Osteocyte (in vitro differentiated cells): ENCODE measurements at places on chromosomes 13 and 19. TPM values are rescaled to one million over a fixed set of nuclear protein-coding genes. Genes with fewer than 3 reads are reported as not detected.

GRCh38 chr13:46041419-46041839 lies 11.1 kb downstream of the ZC3H13 start:
- no peak for DNase-seq

The CEACAM1 gene
- not detected in 2 replicates for total RNA-seq

GRCh38 chr19:2271234-2272103 lies 10.5 kb downstream of the PEAK3 start:
- DNase-seq: no peak

- no peak for DNase-seq
These were observed 83.1 kb downstream of the ALOX5AP start for GRCh38 chr13:30818323-30818960.

DNA sequence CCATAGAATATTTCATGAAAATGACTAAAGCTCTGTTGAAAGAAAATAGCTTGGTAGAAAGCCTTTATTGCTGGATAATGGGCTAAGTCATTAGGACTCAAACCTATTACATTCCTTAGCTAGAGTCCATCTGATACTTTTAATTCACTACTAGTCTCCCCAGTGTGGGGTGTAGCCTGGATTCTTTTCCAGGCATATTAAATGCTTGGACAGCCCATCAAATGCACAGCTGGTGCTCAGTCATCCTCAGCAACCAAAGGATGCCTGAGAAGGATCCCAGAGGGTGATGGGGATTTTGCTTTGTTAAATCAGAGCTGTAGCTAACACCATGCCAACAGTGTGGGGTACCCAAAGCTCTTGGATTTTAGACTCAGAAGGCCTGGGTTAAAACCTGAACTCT lies 153.5 kb downstream of the DLEU7 start:
- no peak for DNase-seq

DNA sequence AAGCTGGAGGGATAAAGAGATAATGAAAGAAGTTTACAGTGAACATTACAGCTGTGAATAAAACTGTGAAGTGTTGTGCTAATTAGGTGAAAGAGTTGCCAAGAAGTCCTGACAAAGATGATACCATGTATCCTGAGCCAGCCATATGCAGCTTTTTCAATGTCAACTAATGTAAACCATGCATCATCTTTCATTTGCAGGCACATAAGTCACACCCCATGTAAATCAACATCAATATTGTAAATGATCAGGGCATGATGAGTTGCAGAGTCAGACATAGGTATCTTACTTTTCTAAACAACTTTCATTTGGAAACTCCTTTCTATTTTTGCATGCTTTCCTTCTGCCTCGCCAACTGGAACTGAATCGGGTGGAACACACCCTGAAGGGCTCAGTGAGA lies 569.1 kb downstream of the TBC1D4 start:
- no peak for DNase-seq

The CYSLTR2 gene
- not detected in 2 replicates for total RNA-seq

The CEACAM6 gene
- total RNA-seq: not detected in 2 replicates

DNA sequence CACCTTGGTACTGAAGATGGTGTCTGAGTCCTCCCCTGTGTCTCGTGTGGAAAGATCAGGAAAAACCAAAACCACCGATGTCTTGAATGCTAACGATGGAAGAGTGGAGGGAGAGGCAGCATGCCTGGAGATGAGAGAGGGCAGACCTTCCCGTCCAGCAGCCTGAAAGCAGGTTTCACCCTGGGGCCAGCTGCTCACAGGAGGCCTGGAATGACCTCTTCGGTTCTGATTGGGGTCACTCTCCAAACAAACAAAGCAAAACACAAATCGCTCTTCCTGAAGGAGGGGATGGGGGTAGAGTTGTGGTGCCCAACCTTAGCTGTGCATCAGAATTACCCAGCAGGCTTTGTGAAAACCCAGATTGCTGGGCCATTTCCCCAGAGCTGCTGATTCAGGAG lies 142.3 kb upstream of the SOX1 start:
- no peak for DNase-seq

The GFY gene
- total RNA-seq: not detected in 2 replicates

GRCh38 chr13:27830010-27830409 lies 37.7 kb downstream of the GSX1 start:
- peak; percentile 88 for DNase-seq

The SMIM17 gene
- 0.32 and 0.57 TPM in 2 replicates for total RNA-seq

GRCh38 chr13:109151255-109151654 lies 521.8 kb downstream of the MYO16 start:
- no peak for DNase-seq

The VSIG10L gene
- total RNA-seq: 3.5 TPM in 2 replicates

DNA sequence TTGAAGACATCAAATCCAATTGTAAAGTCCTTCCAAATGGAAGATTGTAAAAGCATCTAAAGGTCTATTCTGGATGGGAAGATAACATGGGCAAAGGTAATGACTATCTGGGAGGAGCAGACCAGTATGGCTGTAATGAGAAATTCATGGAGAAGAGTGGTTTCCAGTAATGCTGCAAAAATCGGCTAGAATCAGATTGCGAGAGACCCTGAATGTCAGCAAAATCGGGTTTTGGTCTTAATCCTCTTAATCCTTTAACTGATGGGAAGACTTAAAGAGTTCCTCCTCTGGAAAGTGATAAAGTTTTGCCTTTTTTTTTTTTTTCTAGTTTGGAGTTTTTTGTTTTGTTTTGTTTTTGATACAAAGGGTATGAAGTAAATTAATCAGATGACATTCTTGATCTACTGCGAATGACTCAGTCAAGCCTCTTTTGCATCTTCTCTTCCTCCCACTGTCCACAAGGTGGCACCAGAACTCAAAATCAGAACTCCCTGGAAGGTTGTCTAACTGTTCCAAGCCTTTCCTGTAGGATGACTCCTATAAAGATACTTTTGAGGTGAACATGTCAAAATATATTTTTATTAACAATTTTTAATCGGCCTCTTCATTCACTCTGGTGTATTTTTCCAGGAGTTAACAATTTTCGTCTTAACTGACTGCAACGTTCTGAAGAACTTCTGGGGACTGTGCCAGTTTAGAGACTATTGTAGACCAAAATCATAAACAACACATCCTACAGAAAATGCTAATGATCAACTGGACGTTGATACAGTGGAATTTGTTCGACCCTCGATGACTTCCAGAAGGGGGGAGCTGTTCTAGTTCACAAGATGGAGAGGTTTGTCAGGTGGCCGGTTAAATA lies 213.3 kb upstream of the MIR17HG start:
- no peak for DNase-seq

DNA sequence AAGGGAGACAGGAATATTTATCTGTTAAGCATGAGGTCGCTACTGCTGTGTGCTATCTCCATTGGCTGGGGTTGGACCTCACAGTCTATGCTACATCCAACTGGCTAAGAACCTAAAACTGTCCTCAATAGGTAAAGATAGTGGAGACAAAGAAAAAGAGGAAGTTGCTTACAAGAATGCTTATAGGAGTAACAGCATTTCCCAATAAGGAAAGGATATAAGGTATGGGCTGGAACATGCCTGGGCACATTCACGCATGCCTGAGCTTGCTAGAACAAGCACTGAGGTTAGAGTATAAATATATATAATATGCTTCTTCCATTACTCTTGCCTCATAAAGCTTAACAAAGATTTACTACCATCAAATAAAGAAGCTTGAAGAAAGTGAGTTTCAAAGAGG lies 47.9 kb upstream of the CEACAM21 start:
- DNase-seq: no peak

DNA sequence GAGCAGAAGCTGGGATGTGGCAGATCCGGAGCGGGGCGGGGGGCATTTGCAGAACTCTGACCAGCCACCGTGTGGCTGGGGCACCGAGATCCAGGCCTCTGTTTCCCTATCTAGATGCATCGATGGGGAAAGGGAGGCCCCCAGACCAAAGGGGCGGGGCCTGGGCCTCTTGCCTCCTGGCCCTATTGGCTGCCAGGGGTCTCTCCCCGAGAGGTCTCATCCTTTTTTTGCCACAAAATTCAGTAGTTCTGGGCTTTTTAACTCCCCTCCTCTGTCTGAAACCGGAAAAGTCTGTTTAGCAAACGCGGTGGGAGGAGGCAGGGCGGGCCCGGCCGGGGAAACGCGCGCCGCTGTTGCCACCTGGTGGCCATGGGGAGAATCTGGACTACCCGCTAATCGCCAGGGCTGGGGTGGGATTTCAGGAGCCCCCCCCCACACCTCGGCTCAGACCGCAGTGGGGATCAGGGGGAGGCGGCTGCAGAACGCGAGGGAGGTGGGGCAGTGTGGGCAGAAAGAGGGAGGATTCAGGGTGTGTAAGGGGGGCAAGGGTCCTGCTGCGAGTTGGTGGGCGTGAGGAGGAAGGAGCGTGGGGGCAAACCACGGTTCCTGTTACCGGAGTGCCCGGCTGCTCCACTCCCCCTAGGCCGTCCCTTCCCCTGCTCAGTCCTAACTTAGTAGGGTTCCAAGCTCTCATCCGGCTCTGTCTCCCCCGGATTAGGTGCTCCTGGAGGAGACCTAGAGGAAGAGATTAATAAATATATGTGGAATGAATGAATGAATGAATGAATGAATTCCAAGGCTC lies 28.3 kb downstream of the IL12RB1 start:
- peak; percentile 94 for DNase-seq

The MEF2B gene
- 1.2 and 1.6 TPM in 2 replicates for total RNA-seq

The C19orf38 gene
- total RNA-seq: 0.27 TPM in 1 of 2 replicates, not detected in the other

GRCh38 chr19:7701654-7702457 lies at the start of gene FCER2:
Gene FCER2 (minus strand): TSS chr19:7702131. CDS start chr19:7699760, 2,371 bp downstream.
- DNase-seq: no peak

The PCDH20 gene
- 0.47 and 0.70 TPM in 2 replicates for total RNA-seq

The CYP2A6 gene
- total RNA-seq: not detected in 2 replicates

- DNase-seq: no peak
These were observed 10.3 kb upstream of the PAK4 start for GRCh38 chr19:39115105-39115847.

GRCh38 chr19:7355151-7355820 lies 6.5 kb downstream of the ARHGEF18 start:
- DNase-seq: no peak

- DNase-seq: no peak
These were observed 6.9 kb downstream of the FBN3 start for GRCh38 chr19:8142513-8142900.

GRCh38 chr13:41562541-41563178 lies 105.3 kb downstream of the RGCC start:
- DNase-seq: no peak

DNA sequence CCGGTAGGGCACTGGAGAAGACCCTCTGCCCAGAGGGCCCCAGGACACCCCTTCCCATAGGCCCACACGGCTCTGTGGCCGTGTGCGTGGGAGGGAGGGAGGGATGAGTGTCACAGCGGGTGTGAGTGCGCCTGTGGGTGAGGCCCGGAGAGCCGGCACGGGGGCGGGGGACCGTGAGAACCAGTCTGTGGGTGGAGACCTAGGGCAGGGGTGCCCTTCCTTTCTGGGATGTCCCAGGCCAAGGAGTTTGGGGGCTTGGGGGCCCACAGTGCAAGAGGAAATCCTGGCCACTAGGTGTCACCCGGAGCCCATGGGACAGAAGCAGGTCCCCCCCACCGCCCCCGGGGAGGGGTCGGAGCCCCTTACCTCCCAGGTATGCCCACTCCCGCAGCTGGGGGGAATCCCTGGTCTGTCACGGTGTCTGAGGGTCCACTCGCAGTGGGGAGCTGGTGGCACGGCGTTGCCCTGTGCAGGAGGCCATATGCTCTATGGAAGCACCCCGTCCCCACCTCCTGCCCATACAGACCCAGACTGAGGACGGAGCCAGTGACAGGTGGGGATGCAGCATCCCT lies 16.0 kb upstream of the SLC7A10 start:
- no peak for DNase-seq

- DNase-seq: no peak
These were observed 1.1 kb downstream of the MAB21L1 start for GRCh38 chr13:35475212-35475959.

GRCh38 chr19:46761418-46761831 lies 15.2 kb upstream of the STRN4 start:
- no peak for DNase-seq

DNA sequence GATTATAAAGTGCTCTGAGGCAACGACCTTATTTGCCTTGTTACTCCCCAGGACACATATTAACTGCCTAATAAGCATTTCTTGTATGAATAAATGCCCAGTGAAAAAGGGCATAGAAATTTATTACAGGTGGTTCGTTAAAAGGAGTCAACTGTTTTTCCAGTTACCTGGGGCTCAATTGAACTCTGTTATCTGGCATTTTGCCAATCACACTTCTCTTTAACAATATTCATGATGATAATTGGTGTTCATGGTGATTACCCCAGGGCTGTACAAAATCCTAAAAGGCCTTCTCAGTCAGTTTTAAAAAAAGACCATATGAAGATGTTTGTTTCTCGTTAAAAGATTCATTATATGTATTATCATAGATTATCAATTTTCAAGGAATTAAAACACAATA lies 57.1 kb downstream of the KL start:
- no peak for DNase-seq

DNA sequence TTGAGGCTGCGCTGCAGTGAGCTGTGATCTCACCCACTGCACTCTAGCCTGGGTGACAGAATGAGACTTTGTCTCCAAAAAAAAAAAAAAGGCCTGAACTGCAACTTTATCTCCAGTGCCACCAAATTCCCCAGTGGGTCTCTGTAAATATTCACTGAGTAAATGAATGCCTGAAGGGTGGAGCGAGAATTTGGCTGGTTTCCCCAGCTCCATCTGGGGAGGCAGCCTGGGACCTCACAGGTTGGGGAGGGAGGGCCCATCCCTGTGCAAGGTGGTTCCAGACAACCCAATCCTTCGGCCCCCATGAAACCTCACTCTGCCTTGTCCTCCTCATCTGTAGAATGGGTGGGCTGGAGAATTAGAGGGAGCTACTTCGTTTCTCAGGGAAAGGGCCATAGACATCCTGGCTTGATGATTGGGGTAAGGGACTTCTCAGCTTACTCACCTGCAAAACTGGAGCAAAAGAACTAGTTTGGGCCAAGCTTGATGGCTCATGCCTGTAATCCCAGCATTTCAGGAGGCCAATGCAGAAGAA lies 4.2 kb upstream of the PKN1 start:
- no peak for DNase-seq

The FAAP24 gene
- 4.1 and 5.5 TPM in 2 replicates for total RNA-seq

DNA sequence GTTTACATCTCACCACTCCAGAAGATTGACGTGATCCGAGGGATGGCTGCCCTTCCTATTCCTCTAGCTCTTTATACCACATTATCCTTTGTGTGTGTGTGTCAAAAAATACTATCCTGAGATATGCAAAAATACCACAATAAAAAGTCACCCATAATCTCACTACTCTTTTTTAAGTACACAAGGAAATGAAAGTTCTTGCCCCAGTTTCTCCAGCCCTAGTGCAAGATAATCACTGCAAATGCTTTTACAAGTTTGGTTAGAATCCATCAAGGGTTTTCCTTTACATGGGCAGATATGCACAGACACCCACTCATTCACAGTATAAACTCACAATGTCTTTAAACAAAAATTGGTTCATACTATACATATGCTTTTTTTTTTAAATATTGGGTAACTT lies 89.3 kb downstream of the DIAPH3 start:
- DNase-seq: no peak

DNA sequence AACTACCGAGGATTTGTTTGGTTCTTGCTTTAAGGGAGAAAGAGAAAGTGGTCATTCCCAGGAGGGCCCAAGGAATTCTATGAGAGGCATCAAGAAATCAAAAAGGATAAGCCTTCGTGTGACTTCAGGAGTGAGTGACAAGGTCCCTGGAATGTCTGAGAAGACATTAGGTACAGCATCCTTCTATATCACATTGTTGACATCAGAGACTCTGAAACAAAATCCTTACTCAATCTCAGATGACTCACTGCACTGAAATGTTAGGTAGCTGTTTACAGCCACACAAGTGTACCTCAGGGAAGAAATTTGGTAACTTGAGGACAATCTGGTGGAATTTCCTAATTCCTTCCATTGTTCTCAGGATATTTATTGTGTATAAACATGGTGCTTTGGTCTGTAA lies 7.9 kb upstream of the LGALS14 start:
- DNase-seq: no peak

GRCh38 chr19:3409346-3410064 lies 43.1 kb downstream of the NFIC start:
- no peak for DNase-seq

- no peak for DNase-seq
These were observed 3.7 kb downstream of the ZNF772 start for GRCh38 chr19:57473646-57474045.
